ENCODE measurements at places on chromosomes 3 and 15.

DNA sequence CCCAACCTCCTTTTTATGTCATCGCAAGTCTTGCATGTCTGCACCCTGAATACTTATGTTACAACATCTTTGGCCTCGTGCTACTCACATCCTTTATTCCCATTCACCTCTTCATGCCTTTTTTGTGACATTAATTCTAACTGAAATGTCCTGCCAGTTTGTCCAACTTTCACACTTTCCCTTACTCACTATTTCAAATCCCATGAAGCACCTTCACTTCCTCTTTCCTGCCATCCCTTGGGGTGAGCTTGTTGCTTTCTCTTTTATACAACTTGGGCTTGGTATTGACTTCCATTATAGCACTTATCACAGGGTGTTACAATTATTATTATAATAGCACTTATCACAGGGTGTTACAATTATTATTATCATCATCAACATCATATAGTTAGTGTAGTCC lies 496.3 kb downstream of the NLGN1 start:
- no peak for DNase-seq

GRCh38 chr3:146501752-146502151 lies 32.4 kb upstream of the PLSCR2 start:
- DNase-seq = no peak

GRCh38 chr3:154979331-154979730 lies 100.8 kb upstream of the MME start:
- DNase-seq = no peak

- no peak for DNase-seq
Observed at GRCh38 chr3:155153242-155154186, 73.4 kb downstream of the MME start.

DNA sequence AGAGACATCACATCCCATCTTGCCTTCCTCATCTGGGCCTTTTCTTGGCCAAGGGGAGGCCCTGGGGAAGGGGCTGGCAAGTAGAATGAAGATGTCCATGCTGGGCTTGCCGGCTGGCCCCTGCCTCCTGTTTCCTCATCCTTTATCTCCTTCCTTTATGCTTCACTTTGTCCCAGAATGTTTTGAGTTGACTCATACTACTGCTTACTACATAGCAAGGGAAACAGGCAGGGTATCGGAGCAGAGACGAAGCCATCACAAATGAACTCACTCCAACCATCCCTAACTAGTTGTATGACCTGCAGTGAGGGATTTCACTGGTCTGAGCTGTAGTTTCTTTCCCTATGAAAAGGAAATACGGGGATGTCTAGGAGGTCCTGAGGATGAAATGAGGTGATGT lies 66.0 kb downstream of the CHDH start:
- DNase-seq = no peak

GRCh38 chr15:79615754-79616153 lies 183.6 kb downstream of the MINAR1 start:
- DNase-seq = no peak
